ENCODE measurements at places on chromosomes 7 and 10.

DNA sequence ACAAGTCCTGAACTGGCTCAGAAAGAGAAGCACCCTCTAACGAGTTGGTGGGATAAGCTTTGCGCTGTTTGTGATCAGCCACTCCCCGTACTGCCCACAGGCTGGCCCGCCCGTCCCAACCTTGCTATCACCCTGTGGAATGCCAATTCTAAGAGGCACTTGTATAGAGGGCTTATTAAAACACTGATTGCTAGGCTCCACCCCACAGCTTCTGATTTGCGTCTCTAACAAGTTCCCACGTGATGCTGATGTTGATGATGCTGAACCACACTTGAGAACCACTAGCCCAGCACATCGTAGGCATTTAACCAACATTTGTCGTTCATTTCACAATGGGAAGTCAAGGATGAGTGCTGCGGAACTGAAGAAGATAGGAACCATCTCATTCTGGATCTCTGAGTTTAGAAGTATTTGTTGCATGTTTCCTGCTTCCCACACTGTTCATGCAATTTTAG lies 12.7 kb upstream of the GSAP start:
- DNase-seq = no peak

GRCh38 chr10:45404770-45405120 lies 30.7 kb downstream of the ALOX5 start:
- DNase-seq = no peak

GRCh38 chr7:148633761-148634160 lies 43.2 kb downstream of the C7orf33 start:
- DNase-seq = no peak

DNA sequence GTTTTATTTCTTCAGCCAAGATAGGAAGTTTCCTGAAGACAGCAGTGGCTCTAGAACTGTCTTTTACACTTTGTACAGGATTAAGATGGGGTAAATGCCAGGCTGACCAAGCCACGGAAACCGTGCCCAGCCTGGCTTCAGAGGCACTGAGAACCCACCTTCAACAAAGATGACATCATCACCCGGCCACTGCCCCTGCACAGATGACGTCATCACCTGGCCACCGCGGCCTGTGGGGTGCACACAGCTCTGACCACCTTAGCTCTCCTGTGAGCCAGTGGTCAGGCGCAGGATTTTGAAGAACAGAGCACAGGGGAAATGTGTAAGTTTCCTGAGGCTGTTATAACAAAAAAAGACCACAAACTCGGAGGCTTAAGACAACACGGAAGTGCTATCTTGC lies 486.4 kb upstream of the MKI67 start:
- no peak for DNase-seq

DNA sequence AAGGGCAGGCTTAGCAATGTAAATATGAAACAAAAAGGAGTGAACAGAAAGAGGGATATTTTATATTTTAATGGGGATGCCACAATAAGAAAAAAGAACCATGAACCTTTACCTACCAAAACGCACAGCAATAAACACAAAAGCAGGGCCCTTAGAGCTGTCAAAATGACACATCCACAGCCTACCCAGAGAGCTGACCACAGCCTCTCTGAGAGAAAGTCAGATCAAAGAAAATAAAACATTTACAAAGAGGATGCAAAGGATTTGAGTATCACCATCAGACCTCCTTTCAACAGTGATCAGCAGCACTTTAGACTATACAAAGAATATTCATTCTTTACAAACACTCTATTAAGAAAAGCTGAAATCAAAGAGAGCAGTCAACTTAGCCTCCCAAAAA lies 52.9 kb downstream of the ERCC6 start:
- DNase-seq = no peak

DNA sequence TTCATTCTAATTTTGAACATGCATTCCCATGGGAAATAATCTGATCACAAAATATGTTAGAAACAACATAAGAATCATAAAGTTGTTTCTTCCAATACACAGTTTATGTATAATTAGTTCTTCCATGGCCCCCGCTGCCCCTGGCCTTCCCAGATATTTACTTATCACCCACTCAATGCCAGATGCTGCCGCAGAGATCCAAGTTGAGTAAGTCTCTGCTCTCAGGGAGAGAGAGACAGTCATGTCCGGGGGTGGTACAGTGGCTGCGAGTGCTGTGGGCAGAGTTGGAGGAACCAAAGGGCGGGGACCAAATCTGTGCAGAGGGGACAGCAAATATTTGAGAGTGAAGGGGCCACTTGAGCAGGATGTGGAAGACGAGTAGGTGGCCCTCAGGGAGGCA lies 37.1 kb downstream of the COL26A1 start:
- no peak for DNase-seq

GRCh38 chr7:81937091-81937490 lies 167.2 kb upstream of the HGF start:
- DNase-seq = no peak

DNA sequence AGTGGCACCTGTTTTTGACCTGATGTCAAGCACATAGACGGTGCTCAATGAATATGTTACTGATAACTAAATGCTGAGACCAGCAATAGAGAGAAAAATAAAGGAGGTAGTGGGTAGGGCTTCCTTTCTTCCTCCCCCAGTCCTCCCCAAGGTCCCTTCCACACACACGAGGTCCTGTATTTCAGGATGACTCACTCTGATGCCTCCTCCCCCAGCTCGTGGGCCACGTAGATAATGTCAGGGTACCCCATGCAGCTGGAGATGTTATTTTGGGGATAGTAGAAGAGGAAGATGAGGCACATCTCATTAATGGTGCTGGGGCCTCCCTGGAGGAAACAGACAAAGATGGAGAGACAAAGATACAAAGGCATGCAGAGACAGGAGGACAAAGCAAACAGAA lies 17.3 kb downstream of the PRSS58 start:
- DNase-seq = no peak

GRCh38 chr7:31190906-31191305 lies 138.8 kb downstream of the ADCYAP1R1 start:
- no peak for DNase-seq

- DNase-seq = no peak
These were observed 246.7 kb upstream of the CTBP2 start for GRCh38 chr10:125407000-125407502.

- DNase-seq = peak; percentile 56
These were observed 20.0 kb upstream of the CRYGN start for GRCh38 chr7:151459726-151460473.

DNA sequence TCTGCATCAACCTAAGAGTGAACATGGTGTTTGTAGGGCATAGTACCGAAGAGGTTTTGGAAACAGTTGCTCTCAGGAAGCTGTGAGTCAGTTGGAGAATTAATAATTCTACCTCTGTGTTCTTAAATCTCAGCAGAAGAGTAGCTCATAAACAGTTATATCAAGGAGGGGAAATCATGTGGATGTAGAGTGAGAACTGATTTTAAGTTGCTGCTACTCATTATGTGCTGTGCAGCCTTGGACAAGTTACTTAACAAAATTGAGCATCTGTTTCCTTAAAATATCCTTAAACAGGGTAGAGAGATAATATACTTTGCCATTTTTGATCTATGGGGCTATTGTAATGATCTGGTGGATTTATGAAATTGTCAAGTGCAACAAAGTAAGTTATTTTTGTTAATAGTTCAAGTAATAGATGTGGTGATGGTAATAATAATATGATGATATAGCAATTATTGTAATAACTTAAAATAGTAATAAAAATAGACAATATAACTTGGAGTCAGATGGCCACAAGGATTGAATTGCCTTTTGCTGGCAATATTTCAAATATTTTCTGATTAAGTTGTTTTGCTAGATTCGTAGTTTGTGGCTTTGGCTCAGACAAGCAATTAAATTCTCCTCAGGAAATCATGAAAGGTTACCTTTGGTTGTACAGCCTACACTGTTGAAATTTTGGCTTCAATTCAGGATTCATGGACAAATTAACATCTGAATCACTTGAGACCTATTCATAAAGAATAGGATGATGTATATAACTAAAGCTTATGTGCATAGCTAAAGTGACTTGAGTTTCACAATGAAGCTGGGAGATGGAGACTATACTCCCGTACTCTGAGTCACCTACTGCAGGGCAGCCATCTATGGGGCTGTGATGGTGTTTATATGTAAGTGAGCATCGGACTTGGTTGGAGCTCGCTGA lies 228.5 kb downstream of the CDK14 start:
- DNase-seq = no peak

GRCh38 chr7:138866353-138866752 lies 68.4 kb upstream of the ATP6V0A4 start:
- DNase-seq = no peak

GRCh38 chr10:100632027-100632426 lies 96.3 kb downstream of the HIF1AN start:
- no peak for DNase-seq

DNA sequence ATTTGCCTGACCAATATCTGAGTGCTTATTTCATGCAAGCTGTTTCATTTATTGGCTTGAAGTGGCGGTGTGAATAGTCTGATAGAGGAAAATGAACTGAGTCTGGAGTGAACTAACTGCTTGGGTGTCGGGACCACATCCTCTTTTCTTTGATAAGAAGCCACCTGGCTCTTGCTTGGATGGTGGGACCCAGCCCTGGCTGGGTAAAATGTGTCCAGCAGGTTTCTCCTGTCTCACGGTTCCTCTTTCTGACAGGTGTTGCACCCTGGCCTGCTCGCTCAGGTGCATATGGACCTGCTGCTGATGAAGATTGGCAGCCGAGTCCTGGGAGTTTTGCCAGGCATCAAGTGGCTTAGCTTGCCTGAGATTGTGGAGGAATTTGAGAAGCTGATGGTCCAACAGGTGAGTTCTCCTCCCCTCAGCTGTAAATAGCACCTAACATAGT lies 1.6 kb downstream of the ADCK2 start:
- no peak for DNase-seq

GRCh38 chr10:35563261-35563891 lies 41.8 kb upstream of the GJD4 start:
- peak; percentile 48 for DNase-seq

DNA sequence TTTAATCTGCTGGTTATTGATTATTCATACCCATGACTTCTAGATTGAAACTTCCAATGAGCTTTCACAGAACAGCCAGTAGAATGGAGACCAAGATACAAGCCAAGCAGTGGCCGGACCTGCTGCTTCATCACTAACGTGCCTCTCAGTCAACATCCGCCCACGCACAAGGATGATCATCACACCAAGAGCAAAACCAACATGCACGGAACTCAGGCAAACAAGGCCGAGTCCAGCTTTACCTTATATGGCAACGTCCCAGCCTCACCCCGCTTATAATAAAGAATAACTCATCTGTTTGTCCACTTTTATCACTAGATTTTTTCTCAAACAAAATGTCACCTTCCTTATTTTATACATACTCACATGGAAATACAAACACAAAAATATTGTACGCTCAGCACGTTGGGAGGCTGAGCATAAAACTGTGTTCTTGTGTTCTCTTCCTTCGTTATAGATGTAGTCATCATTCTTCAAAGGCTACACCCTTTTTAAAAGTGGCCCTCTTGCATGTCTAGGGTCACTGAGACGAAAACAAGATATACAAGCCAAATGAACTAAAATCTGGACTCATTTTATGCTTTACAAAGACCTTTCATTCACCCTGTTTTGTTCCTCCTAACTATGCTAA lies 122.7 kb downstream of the SFMBT2 start:
- DNase-seq = no peak

- DNase-seq = no peak
These were observed 24.7 kb upstream of the TLX1 start for GRCh38 chr10:101106351-101106750.

DNA sequence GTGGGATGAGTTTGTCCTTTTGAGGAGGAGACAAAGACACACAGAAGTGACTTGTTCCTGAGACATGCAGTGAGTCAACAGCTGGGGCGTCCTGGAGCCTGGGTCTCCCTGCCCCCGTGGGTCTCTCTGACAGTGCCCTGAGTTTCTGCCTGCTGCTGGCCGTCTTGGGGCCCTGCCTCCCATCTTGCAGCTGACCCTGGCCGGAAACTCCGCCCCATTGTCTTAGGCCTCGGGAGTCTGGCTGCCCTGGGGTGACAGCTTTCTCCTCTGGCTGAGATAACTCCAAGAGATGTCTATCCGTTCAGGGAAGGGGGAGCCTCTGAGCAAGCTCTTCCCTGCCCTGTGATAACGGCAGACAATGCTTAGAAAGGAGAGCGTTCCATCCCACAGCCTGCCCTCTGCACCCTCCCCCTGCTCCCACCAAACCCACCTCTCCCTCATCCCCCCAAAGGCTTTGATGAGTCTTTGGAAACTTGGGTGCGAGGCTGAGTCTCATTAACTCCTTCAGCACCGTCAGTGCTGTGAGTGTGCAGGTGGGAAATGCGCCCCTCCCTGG lies 69.5 kb upstream of the PODXL start:
- no peak for DNase-seq

DNA sequence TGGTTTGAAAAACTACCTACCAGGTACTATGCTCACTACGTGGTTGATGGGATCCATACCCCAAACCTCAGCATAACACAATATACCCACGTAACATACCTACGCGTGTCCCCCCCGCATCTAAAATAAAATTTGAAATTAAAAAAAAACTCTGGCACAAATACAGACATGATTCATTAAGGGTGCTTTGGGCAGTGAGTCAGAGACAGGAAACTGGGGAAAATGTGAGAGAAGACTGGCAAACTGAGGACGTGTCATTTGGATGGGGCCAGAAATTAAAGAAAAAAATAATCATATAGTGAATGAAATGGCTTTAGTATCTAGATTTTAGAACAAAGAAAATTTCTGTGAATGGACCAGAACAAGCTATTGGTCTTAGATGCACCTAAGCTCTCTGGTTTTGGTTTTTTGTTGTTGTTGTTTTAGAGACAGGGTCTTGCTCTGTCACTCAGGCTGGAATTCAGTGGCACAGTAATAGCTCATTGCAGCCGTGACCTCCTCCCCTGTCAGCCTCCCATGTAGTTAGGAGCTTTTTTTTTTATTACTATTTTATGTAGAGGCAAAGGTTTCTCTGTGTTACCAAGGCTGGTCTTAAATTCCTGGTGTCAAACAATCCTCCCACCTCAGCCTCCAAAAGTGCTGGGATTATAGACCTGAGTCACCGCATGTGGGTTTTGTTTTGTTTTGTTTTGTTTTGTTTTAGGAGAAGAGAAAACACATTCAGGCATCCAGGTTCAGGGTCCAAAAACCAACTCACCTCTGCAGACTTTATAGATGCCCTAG lies 5.9 kb upstream of the PRSS58 start:
- no peak for DNase-seq

DNA sequence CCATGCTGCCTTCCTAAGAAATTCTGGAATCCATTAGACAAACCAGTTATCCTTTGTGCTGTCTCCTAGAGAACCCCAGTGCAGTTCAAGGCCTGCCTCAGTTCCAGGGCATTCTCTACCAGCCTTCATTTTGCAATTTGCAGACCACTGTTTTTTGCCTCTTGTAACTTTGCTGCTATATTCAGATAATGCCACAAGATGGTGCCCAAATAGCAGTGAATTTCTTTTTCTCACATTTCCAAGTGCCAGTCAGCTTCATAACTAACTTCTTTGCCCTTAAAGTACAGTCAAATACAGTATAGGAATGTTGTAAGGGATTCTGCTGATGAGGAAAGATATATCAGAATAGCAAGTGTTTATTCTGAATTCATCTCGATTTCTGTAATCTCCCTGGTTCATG lies 25.2 kb downstream of the LOXL4 start:
- no peak for DNase-seq

- DNase-seq = no peak
These were observed 84.9 kb upstream of the TCERG1L start for GRCh38 chr10:131396121-131397050.
